ENCODE measurements at places on chromosomes 13 and 19. TPM values are rescaled to one million over a fixed set of nuclear protein-coding genes. Genes with fewer than 3 reads are reported as not detected.

GRCh38 chr19:46579361-46579879, 21.7 kb upstream of the CALM3 start:
- DNase-seq = peak; percentile 38

GRCh38 chr13:32323912-32324311, 8.6 kb downstream of the BRCA2 start:
- DNase-seq = no peak

DNA sequence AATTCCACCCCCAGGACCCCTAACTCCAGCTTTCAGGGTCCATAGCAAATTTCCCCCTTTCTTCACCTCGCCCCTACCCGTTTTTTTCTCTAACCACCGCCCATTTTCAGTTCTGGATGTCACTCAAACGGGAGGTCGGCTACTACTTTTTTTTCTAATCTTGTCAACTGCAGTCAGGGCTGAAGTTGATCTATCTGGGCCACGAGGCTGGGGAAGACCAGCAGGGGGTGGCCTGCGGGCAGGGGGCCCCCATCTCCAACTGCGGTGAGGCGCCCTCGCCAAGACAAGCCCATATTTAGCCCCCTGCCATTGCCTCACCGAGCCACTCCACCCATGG, 748 bp downstream of the LHFPL6 start:
- DNase-seq = no peak

GRCh38 chr13:50616101-50616500, 227.4 kb downstream of the DLEU7 start:
- DNase-seq = no peak

GRCh38 chr19:35777086-35777841, 1.9 kb downstream of the ARHGAP33 start:
- no peak for DNase-seq

DNA sequence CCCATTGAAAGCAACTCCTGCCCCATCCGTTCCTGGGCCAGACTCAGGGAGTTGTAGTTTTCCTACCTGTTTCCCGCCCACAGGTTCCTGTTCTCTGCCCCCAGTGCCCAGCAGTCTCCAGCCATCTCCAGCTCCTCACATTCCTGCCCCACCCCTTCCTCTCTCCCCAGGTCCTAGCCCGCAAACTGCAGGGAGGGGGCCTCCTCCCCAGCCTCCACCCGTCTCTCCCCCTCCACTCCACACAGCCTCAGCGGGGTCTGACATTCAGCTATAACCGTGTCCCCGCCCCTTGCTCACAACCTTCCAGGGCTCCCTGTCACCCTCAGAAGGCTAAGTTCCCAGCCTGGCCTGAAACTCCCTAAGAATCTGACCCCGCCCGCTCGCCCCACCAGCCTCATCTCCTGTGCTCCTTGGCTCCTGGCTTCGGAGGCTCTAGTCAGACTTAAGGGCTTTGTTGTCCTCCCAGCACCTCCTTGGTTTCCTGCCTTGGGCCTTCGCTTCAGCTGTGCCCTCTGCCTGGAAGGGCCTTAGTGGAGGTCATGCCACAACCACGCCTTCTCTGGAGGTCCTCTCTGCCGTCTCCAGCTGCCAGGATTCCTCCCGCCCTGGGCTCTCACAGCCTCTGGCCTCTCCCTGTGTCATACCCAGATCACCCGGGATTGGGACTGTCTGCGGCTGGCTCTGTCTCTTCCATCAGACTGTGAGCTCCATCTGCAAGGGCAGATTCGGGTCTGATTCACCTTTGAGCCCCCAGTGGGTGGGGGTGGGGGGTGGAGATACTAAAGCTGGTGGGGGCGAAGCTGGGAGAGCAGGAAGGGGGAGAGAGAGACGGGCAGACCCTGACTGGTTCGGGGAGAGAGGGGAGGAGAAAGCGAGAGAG, 5.1 kb upstream of the SPACA6 start:
- DNase-seq = no peak

PTGIR gene
- total RNA-seq = 18.4 TPM

MAP4K1 gene
- 161 TPM for total RNA-seq

ZNF837 gene
- total RNA-seq = 1.8 TPM

ERICH6B gene
- total RNA-seq = not detected

Measured in CD8-positive, alpha-beta memory T cell (primary cell).